NCI-H510A treated with DMSO at 0.1 percent for 48 hours (cell line): ENCODE measurements at places on chromosomes 6 and 20.

DNA sequence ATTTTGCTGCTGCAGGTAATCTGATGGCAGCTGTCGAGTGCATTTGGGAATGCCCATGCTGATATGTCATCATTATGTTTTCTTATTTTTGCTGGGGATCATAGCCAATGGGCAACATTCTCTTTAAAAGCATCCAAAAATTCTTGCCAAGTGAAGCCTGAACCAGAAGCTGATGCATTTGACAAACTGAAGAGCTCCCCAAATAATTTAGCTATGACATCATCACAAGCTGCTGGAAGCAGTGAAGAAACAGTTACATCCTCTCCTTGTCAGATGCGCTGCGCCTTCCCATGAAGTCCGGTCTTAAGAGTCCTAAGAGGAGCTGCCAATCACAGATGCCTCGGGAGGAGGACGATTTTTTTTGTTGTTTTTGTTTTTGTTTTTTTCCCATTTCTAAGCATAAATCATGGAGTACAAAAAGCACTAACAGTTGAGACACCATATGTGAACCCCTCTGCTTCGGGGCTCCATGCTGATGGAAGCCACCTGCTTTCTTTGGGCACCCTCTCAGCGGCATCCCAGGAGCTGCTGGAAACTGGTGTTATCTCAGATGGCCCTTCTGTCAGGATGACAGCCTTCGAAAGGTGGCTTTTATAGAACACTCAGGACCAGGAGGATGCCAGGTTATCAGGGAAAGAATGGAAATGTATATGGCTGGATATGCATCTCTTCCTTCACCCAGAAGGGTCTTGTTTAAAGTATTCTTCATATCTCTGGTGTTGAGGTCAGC, 56.1 kb upstream of the FOXQ1 start:
- DNase-seq, result no peak

DNA sequence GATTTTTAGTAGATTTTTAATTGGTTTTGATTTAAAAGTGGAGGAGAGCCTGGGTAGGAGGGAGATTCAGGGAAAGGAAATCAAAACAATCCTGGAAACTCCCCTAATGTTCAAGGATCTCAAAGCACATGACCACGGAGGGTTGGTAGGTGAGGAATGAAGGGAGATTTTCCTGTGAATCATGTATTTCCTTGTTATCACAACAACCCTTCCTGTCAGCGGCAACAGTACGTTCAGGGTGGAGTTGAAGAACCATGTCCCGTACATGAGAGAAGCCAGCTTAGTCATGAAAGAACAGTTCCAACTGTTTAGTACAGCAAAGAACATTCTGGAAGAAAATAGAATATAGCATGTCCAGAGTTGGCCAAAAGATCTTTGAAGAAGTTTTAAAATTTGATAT, 79.4 kb upstream of the SCAF8 start:
- no peak for DNase-seq

DNA sequence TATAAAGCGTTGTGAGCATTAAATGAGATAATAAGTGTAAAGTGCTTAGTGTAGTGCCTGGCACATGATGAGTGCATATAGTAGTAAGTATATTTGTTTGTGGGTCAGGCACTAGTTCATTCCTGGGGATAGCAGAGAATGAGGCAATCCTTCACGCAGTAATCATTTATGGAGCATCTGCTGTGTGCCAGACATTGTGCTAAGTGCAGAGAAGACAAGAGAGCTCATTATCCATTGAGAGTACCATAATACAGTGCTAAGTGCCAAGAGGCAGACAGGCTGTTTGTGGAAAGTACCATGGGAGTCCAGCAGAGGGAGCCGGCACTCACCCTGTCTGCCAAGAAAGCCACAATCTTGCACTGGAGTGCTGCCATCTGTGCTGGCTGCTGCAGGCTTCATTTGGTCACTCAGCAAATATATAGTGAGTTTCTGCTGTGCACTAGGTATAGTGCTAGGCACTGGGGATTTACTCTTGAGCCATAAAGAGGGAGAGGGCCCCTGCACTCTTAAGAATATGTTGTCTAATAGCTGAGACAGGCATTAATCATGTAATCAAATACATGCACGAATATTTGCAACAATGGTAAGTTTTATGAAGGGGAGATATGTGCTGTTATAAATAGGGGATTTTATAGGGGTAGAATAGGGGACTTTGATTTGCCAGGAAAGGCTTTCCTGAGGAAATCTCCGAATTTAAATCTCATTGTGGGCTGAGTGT, 12.9 kb upstream of the MROH8 start:
- DNase-seq, result peak; percentile 84

DNA sequence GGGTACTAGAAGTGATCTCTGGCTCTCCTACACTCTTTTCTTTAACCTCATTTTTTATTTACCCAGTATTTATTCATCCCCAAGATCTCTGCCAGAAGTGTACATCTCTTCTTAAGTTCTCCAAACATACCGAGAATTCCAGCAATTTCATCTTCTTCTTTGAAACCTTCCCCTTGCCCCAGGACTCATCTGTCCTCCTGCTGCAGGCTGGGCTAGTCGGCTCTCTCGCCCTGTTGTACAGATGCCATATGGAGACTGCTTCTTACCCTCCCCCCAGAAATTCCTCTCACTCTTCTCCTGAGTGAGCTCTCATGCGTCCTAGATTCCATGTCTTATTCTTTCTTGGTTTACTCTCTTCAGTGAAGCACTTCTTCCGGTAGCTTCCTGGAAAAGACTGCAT, 21.9 kb upstream of the PNRC1 start:
- DNase-seq, result no peak

GRCh38 chr6:27251606-27252251, 4.2 kb downstream of the PRSS16 start:
- DNase-seq, result peak; percentile 85

GRCh38 chr6:103672169-103672568, 1187.5 kb downstream of the HACE1 start:
- DNase-seq, result no peak

- DNase-seq, result no peak
Measured at GRCh38 chr6:27452496-27452897, 20.4 kb downstream of the ZNF184 start.

DNA sequence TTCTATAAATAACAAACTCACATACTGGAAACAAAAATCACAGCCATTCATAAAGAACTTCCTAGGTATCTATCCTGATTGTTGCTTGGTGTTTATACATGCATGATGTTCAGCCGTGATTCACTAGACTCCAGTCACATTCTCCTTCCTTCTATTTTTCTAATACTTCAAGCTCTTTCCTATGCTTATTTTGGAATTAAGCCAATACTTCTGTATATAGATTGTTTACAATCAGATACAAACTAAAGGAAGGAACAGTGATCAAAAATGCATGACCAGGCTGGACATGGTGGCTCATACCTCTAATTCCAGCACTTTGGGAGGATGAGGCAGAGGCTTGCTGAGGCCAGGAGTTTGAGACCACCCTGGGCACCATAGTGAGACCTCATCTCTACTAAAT, 377.5 kb upstream of the IRAK1BP1 start:
- DNase-seq, result no peak

- no peak for DNase-seq
Measured at GRCh38 chr6:117494283-117494682, 11.8 kb downstream of the DCBLD1 start.

DNA sequence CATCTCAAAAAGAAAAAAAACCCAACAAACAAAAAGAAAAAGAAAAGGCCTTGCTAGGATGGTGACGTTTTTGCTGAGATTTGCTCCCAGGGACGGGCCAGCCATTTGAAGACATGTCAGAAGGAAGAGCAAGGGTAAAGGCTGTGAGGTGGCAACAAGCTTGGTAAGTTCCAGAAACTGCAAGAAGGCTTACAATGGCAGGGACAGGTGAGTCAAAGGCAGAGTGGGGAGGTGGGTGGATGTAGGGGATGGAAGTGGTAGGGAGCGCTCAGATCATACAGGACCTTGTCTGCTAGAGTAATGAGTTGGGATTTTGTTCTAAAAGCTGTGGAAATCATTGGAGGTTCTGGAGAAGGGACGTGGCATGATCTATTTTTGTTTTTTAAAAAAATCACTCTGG, 4.3 kb downstream of the KIF3B start:
- DNase-seq, result no peak

- no peak for DNase-seq
Measured at GRCh38 chr6:32659856-32660595, 6.4 kb downstream of the HLA-DQB1 start.

DNA sequence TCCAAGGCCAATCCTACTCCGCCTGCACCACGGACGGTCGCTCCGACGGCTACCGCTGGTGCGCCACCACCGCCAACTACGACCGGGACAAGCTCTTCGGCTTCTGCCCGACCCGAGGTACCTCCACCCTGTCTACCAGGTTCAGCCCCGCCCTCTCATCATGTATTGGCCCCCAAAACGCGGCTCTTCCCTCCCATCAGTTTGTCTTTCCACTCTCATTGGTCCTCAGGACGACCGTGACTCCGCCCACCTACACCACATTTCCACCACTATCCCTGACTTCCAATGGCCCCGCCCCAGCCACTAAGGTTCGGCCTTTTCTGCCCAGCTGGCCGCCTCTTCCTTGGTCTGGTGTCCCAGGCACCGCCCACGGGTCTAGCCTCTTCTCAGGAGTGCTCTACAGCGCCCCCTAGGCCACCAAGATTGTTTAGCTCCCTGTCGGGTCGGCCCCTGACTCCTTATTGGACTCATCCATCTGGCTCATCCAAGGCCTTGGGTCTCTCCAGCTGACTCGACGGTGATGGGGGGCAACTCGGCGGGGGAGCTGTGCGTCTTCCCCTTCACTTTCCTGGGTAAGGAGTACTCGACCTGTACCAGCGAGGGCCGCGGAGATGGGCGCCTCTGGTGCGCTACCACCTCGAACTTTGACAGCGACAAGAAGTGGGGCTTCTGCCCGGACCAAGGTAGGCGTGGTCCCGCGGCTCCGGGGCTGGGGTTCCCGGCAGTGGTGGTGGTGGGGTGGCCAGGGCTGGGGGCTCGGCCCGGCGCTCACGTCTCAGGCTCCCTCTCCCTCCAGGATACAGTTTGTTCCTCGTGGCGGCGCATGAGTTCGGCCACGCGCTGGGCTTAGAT, 3.1 kb downstream of the MMP9 start:
- DNase-seq, result no peak

GRCh38 chr6:94350833-94351232, 931.5 kb upstream of the EPHA7 start:
- DNase-seq, result peak; percentile 16
